ENCODE measurements at places on chromosomes 5 and 9.
A peak's percentile ranks its signal among the peaks of the same experiment; 100 is the strongest.

- peaks cover 13% of the 10 kb centered on the region for H3K4me1 ChIP-seq
- H3K27ac ChIP-seq, result no peak overlapping the region
- DNase-seq, result no peak
Observed at GRCh38 chr5:116482394-116482793, 92.2 kb downstream of the SEMA6A start.

DNA sequence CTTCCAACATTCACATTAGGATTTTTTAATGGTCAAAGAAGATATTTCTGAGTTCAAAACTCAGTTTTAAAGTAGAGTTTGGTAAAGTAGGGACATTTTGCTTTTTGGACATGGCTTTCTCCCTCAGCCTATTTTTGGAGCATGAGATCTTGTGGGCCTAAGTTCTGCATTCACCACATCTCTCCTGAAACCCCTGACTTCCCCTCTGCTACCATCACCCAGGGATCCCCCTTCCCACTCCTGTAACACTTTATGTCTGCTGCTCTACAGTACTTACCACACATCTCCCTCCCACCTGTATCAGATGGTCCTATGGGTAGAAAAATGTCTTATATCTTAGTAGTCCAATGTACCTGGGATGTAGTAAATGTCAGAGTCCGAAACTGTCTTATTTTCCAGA is 48.2 kb upstream of the JAK2 start:
- peak overlapping the region; percentile 57 for H3K4me3 ChIP-seq
- H3K4me1 ChIP-seq, result peaks cover 48% of the 10 kb centered on the region
- H3K27ac ChIP-seq, result peak overlapping the region; percentile 94
- peaks cover 7% of the 10 kb centered on the region for H3K36me3 ChIP-seq
- no peaks in the 10 kb centered on the region for H3K27me3 ChIP-seq

DNA sequence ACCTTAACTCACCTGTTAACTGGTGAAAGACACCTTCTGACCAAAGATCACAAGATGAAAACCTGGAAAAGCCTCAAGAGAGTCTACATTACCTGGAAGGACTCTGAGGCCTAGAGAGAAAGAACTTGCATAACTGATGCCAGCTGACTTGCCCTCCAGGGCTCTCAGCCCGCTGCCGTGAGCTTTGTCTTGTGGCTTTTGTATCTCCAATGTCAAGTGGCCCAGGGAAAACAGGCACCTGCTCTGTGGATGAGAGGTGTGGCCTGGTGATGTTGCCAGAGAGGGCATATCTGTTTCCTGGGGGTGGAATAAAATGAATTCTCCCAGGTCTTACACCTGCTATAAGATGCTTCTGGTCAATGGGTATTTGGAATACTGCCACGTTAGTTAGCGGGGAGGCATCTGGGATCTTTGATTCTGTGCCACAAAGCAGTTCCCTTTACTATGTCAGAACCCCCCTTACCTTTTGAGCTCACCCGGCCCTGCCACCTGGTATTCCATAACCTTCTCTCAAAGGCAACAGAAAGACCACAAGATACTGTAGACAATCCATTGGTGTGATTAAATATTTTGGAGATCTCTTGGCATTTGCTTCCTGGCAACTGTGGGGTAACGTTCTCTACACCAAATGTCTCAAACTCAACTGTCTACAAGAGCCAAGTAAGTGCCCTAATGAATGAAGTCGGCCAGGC is 54.9 kb upstream of the N4BP3 start:
- no peak overlapping the region for H3K27ac ChIP-seq
- peaks cover 14% of the 10 kb centered on the region for H3K27me3 ChIP-seq
- peaks cover 4% of the 10 kb centered on the region for H3K4me1 ChIP-seq
- no peak overlapping the region for H3K4me3 ChIP-seq

DNA sequence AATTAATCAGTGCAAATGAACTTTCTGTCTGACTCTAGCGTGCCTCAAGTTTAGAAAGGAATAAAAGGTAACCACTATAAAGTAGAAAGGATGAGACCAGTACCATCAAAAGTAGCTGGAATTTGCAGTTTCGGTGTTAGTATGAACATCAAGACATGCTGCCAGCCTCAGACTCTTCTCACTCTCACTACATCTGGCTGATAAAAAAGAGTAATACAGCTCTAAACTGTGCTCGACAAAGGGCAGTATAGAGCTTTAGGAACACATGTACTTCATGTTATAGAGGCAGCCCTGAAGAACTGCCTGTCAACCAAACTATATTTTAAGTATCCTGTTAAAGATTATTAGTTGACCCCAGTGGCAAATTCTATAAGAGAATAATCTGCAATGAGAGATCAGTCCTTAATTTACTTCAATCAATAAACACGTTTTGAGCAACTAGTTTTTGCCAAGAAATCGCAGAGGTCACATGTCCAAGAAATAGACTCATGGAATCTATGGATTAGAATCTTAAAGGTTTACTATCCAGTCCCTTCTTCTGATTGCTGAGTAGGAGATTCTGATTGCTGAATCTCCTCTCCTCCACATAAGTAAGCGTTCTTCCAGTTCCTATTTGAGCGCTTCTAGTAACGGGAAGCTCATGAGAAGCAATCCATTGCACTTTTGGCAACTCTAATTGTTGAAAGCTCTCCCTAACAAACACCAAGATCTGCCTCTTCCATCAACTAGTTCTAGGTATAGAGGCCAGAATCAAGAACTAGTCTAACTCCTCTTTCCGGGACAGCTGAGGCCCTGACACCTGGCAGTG is 941 bp downstream of the XPA start:
- H3K27ac ChIP-seq, result peak overlapping the region; percentile 93
- H3K36me3 ChIP-seq, result peaks cover 16% of the 10 kb centered on the region
- DNase-seq, result no peak
- H3K4me3 ChIP-seq, result peak overlapping the region; percentile 86

DNA sequence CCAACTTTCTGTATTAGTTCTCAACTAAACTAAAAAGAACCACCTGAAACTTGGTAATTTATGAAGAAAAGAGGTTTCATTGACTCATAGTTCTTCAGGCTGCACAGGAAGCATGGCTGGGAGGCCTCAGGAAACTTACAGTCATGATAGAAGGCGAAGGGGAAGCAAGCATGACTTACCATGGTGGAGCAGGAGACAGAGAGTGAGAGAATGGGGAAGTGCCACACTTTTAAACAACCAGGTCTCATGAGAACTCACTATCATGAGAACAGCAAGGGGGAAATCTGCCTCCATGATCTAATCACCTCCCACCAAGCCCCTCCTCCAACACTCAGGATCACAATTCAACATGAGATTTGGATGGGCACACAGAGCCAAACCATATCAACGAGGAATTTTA is 123.5 kb downstream of the DEPDC1B start:
- H3K4me3 ChIP-seq, result no peak overlapping the region
- H3K27ac ChIP-seq, result no peak overlapping the region
- H3K4me1 ChIP-seq, result peaks cover 7% of the 10 kb centered on the region

DNA sequence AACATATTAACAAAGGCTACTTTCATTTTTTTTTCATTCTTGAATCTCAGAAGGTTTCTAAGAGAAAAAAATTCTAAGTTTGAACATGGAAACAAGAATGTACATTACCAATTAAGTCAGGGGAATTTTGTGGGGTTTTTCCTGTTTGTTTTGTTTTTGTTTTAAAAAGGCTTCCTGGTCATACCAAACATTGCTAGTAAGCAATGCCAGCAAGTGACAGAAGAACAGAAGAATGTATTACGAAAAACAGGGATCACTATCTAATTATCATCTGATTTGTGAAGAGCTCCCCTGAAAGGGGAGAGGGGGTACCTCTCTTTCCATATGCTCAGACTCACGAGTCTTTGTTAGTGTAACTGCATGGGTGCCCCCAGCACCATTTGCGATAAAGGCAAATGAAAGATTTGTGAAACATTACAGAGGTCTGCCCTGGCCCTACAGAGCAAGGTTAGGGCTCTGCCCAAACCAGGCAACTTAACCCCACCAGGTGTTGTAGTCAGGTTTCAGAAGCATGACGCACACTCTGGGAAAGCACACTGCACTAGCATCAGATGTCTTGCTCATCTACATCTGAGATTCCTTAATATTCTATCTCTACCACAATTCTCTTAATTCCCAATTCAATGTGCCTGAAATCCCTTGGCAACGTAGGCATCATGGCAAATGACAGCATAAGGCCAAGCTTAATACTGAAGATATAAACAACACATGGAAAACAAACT is 268.2 kb downstream of the MLLT3 start:
- no peak overlapping the region for H3K4me3 ChIP-seq
- DNase-seq, result no peak
- no peaks in the 10 kb centered on the region for H3K27me3 ChIP-seq
- no peak overlapping the region for H3K27ac ChIP-seq
- peaks cover 44% of the 10 kb centered on the region for H3K4me1 ChIP-seq

Measured in activated CD8-positive, alpha-beta memory T cell treated with anti-CD3 and anti-CD28 coated beads, Interleukin-2, amount 10 ng/mL, durations not matched to agents 7 days and 5 days (primary cell).